Activated gamma-delta T cell treated with anti-CD3 and anti-CD28 coated beads, Interleukin-2, amount 50 U/mL, for 16 hours (primary cell): ENCODE measurements at places on chromosomes 3 and 15.

DNA sequence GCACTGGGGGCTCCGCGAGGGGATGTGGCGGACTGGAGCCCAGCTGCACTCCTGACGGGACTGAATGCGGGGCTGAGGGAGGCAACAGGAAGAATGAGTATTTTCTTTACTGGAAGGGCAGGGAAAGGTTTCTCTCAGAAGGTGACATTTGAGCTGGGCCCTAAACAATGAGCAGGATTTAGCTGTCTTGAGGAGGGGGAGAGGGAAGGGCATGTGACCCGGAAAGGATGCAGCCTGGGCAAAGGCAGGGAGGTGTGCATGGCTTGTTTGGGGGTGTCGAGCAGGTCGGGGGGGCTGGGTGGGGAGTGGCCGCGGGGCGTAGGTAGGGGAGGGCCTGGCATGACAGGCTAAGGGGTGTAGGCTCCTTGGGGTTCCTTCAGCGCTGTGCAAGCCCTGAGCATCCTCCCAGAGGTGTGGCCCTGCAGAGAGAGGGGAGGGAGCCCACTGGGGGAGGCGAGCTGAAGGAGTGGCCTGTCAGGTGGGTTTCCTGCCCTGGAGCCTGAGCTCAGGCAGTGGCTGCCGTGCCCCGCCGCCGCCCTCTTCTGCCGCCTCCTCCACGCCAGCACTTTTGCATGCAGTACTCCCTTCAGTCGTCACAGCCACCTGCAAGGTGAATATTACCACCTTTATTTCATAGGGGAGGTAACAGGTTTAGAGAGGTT lies 17.2 kb upstream of the ANKDD1A start:
- DNase-seq = peak; percentile 61

- no peak for DNase-seq
These were observed 18.9 kb downstream of the SPINK8 start for GRCh38 chr3:48314542-48314941.

GRCh38 chr3:124429129-124429815 lies 301.0 kb upstream of the UMPS start:
- DNase-seq = no peak

GRCh38 chr15:33107950-33108349 lies 86.6 kb downstream of the FMN1 start:
- DNase-seq = no peak

GRCh38 chr3:194866236-194866635 lies 180.6 kb downstream of the FAM43A start:
- DNase-seq = no peak

DNA sequence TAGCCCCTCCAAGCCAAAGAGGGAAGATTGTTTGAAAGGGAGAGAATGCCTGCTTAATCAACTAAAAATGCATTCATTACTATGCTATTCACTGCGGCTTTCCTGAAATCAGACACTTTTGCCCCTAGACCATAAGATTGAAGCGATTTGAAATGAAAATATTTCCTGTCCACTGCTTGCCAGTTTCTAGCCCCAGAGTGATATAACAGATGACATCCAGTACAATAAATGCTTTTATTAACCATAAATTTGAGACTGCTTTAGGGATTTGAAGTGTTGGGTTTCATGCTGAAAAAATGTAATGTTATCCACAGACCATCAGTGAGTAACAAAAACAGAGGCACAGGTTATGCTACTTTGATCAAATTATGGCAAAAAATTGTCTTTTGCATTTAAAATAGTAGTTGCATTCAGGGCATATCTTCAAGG lies 14.1 kb downstream of the IL17RD start:
- DNase-seq = no peak

DNA sequence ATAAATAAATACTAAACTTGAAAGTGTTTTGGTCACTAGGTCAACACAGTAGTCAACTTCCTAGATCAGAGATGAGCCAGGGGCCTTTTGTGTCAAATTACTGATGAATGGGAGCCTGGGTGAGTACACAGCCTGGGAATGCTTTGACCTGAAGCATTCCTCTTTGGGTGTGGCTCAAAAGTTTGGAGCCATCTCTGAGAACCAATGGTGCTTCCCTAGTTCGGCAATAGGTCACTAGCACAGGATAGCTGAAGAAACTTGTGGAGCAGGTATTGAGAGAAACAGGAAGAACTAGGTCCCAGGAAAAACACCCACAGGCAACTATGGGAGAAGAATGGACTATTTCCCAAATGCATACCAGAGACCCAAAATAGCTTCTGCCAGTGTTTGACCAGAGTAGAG lies 56.6 kb upstream of the PLXND1 start:
- no peak for DNase-seq

DNA sequence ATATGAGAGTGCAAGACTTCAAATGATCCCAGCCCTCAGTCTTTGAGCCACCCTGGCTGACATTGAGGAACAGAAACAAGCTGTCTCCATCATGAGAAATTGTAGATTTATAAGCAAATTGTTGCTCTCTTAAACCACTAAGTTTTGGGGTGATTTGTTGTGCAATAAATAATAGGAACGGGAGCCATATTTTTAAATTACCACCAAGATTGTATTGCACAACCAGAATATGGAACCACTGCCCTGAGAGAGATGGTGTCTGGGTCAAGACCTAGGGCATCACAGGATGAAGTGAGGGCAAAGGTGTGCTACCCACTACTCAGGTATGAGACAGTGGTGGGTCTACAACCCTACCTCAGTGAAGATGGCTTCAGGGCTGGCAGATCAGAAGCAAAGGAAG lies 2.3 kb upstream of the CFAP92 start:
- DNase-seq = no peak

DNA sequence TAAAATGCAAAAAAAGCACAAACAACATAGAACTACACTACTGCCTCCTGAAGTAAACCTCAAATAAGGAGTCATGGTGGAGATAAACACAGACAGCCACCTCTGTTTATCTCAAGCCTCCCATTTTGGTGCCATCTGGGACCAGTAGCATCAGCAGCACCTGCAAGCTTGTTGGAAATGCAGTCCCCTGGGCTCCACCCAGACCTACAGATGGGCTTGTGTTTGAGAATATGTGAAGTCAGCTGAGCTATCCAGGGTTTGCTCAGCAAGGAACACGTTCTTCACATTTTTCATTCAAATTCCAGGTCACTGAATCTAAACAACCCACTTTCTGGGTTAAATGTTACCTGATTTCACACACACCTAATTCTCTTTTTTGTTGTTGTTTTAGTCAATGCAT lies 45.5 kb downstream of the RASGRF1 start:
- no peak for DNase-seq

DNA sequence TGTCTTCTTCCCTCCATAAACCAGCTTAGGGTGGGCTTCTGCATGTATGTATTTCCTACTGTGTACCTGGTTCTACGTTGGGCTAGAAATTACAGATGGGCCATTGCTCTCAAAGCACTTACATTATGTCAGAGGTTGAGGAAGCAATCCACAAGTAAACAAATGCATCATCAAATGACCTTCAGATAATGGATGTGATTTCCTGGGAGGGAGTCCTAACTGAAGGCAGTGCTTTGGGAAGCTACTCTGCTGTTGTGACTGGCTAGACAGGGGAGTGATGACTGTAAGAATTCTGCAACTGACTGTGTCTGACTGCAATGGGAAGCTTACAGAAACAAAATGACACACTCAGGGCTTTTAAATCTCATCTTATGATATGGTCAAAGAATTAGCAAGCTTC lies 71.0 kb upstream of the PRR23E start:
- no peak for DNase-seq

DNA sequence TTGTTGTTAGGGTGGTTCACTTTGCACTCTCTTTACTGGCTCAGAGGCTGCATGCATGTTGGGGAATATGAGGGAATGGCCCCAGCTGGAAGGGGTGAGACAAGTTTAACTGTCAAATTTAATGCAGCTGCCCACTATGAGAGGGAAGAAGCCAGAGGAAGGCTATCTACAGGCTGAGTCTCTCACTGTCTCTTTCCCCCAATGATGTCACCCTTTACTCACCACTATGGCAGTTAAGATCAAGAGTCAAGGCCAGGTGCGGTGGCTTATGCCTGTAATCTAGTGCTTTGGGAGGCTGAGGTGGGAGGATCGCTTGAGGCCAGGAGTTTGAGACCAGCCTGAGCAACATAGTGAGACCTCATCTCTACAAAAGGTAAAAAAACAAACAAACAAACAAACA lies 12.2 kb upstream of the RBMS3 start:
- no peak for DNase-seq

DNA sequence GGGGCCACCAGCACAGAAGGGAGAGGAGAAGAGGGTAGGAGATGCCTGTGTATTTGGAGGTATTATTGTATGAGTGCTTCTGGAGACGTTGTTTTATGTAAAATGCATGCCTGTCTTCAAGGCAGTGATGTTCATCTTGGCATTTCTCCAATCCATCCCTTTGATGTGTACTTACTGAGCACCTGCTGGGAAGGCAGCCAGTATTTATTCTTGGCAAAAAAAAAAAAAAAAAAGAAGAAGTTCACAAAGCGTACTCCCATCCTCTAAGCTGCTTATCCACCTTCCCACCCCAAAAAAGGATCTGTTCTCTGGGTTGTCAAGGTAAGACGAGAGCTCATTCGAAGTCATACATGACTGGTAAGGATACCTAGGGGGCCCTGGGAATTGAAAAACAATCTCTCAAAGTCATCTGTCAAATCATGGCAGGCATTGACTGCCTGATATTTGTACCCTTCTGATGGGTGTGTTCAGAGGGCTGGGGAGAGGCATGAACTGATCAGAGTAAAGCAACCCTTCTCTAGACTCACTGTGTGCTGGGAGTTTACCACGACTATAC lies 30.0 kb upstream of the SLC6A1 start:
- no peak for DNase-seq

DNA sequence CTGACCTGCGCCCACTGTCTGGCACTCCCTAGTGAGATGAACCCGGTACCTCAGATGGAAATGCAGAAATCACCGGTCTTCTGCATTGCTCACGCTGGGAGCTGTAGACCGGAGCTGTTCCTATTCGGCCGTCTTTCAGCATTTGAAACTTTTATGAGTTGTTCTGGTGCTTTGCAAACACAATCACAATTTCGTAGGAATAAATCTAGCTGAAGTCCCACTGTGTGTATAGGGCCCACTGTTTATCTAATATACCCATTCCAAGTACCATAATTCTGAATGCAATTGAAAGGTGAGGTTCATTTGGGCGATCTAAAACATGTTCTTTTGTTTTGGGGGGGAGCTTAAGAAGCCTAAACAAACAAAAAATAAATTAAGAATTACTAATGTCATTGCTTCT lies 572.1 kb downstream of the FGF12 start:
- DNase-seq = no peak

DNA sequence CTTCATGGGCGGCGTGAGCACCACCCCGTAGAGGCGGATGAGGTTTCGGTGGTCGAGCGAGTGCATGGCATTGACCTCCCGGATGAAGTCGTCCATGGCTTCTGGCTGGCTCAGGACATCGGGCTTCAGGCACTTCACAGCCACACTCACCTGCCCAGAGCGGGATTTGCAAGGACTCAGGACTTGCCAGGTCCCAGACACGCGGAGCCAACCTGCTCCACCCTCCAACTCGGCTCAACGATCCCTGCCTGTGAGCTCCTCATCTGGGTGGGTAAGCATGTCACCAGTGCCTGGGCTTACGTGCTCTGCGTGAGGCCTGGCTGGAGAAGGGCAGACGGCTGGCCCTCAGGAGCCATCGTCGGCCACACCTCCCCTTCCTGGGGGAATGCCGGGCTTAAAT lies 25.2 kb downstream of the TNK2 start:
- DNase-seq = no peak

- DNase-seq = no peak
These were observed 1.8 kb downstream of the FETUB start for GRCh38 chr3:186642014-186642413.

- DNase-seq = no peak
These were observed 95.0 kb downstream of the LRTM1 start for GRCh38 chr3:54832876-54833275.
